ENCODE measurements at places on chromosomes 11 and 22. TPM values are rescaled to one million over a fixed set of nuclear protein-coding genes. Genes with fewer than 3 reads are reported as not detected.

The TECTA gene
- total RNA-seq = 4.2 TPM

The OR4D5 gene
- not detected for total RNA-seq

The ZNF215 gene
- total RNA-seq = 0.89 TPM

DNA sequence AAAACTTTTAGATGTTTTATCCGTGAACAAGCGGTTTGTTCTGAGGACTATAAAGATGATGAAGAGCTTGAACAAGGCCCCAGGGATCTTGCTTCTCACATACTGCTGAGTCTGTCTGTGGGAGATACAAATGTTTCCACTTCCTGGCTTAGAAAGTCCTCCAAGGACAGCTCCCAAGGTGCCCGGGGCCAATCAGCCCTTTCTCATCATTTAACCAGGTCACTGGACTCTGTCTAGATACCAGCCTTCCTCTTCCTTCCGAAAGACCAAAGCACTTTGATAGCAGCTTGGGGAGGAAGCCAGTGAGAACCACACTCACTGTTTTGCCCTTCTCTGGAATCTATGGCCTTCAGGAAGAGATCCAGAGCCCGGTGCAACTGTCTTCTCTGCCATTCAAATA is 4.3 kb upstream of the MICAL2 start:
- DNase-seq = no peak

- DNase-seq = no peak
Observed at GRCh38 chr11:103929170-103929903, 107.1 kb upstream of the DDI1 start.

- peak; percentile 52 for DNase-seq
Observed at GRCh38 chr11:128890543-128891368, at the start of gene KCNJ5. KCNJ5 (plus strand) TSS chr11:128891356; CDS start chr11:128911274, 19,918 bp downstream.

DNA sequence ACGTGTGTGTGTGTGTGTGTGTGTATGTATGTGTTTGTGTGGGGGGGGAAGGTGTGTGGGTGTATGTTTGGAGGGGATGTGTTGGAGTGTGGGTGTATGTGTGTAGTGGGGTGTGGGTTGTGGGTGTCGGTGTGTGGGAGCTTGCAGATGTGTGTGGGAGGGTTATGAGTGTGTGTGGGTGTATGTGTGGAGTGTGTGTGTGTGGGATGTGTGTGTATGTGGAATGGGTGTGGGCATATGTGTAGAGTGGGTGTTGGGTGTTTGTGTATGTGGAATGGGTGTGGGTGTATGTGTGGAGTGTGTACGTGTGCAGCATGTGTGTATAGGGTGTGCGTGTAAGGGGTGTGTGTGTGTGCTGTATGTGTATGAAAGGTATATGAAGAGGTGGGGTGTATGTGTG is 14.7 kb downstream of the STX3 start:
- DNase-seq = no peak

DNA sequence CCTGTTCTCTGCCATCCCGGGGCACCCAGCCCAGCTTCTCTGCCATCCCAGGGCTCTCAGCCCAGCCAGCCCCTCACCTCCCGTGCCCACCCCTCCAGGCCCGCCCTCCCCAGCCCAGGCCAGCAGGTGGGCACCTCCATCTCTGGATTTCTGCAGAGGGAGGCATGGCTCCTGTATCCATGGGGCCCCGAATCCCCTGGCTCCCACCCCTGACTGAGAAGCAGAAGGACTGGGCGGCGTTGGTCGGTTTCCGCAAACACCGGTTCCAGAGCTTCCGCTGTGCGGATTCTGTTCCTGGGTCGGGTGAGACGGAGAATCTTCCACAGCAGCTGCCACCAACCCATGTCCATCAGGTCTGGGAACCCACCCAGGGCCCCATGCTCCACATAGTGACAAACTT is 240.3 kb downstream of the BRD1 start:
- no peak for DNase-seq

- DNase-seq = no peak
Observed at GRCh38 chr11:63914896-63915691, 1.9 kb downstream of the RCOR2 start.

- DNase-seq = no peak
Observed at GRCh38 chr11:63791495-63792167, 21.6 kb upstream of the SPINDOC start.

- no peak for DNase-seq
Observed at GRCh38 chr22:42695294-42695693, 25.4 kb downstream of the A4GALT start.

Data from left cardiac atrium (tissue), 4 donors.